Kidney (tissue), 22 donors: ENCODE measurements at places on chromosomes 6 and 20.

DNA sequence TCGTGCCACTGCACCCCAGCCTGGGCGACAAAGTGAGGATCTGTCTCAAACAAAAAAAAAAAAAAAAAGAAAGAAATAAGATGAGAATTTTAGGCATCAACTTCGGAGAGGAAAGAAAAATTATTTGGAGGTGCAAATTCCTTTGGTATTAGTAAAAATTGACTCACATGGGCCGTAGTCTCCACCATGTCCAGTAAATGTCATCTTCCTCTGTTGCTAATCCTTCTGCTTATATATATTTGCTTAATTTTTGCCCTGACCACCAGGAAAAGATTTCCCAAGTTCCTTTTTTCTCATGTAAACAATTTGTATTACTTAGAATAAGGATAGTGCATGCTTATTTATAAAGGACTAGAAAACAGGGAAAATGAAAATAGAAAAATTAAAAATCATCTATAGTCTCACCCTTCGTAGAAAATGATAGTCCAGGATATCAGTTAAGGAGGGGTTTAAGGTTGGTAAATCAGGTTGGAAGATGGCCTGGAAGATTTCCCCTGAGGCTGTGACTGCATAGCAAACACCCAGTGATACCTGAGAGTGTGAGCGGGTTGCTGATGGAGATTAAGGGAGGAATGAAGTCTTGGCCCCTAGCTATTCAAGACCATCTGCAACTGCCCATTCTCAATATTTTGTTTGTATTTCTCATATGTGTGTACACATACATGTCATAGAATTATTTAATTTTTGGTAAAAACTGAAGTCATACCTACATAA is 240.8 kb downstream of the ZNF217 start:
- DNase-seq: no peak

GRCh38 chr20:15794409-15794808 is 778.8 kb downstream of the KIF16B start:
- DNase-seq: no peak

GRCh38 chr6:47700053-47700452 is 1.7 kb downstream of the ADGRF4 start:
- DNase-seq: no peak

- no peak for DNase-seq
Measured at GRCh38 chr20:43383026-43383795, 74.5 kb upstream of the SRSF6 start.

- no peak for DNase-seq
Measured at GRCh38 chr6:110590821-110591351, 114.5 kb upstream of the SLC22A16 start.

GRCh38 chr20:21512634-21513180 is 1.2 kb downstream of the NKX2-2 start:
- DNase-seq: no peak

GRCh38 chr20:48266571-48266970 is 481.3 kb upstream of the SULF2 start:
- DNase-seq: no peak

DNA sequence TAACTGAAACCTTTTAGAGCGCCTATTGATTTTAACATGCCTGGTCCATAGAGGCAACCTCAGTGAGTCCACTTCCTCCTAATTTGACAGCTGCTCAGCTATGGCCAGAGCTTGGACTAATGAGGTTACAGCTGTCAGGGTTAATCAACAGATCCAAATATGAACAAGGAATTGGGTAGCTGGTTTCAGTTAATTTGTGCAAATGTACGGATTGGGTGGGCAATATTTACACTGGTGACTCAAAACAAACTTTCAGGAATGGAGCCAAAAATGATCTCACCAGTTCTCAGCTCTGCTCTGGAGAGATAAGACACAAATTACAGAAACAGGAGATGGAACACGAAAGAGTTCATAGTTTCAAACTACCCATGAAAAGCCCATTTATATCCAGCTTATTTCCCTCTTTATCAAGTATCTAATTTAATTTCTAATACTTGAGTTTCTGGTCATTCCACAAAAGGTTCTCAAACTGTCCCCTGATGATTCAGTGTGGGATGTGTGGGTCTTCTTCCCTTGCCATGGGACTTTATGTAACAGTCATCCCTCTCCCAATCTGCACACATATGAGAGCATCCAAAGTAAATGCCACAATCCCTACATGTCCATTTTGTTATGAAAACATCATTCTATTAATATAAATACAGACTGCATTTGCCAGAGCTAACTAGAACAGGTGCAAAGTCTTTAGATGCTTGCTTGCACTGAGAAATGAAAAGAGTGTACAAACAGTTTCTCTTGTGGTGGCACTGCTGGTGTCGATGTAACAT is 149.9 kb downstream of the RPS12 start:
- DNase-seq: no peak

DNA sequence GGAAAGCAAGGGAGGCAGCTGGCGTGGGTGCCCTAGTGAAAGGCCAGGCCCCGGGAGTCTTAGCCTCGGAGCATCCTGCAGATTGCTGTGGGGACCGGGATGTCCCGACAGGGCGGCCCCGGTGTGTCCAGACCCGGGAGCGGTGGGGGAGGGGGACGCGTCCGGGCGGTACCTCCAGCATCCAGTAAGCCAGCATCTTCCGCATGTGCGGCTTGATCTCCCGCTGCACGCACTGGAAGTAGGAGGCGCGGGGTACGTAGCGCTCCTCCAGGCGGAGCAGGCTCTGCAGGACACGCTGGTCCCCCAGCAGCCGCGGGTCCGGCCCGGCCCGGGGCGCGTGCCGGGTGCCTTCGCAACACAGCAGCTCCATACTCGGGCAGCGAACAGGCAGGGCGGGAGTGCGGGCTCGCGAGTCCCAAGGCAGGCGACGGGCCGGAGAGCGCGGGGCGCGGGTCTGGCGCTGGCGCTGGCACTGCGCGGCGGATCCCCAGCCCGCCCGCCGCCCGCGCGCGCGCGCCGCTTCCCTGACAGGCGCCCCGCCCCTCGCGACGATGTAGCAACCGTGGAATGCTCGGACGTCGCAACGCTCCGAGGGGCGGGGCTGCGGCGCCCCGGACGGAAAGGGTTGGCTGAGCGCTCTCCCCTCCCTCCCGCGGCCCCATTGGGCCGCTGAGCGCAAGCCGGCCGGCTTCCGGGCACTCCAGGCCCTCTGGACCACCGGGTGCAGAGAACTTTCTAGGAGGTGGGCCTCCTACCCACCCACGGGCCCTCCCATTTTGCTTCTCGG is at the start of gene CCND3:
Gene CCND3, minus strand, starts transcription at position 529 of the 787 bp plus-strand sequence. Its CDS starts 159 bp downstream, at position 370.
- DNase-seq: peak; percentile 92

- DNase-seq: no peak
Measured at GRCh38 chr20:32567384-32568178, 17.6 kb downstream of the NOL4L start.
